Osteoblast (primary cell): ENCODE measurements at places on chromosomes 12 and 14.

DNA sequence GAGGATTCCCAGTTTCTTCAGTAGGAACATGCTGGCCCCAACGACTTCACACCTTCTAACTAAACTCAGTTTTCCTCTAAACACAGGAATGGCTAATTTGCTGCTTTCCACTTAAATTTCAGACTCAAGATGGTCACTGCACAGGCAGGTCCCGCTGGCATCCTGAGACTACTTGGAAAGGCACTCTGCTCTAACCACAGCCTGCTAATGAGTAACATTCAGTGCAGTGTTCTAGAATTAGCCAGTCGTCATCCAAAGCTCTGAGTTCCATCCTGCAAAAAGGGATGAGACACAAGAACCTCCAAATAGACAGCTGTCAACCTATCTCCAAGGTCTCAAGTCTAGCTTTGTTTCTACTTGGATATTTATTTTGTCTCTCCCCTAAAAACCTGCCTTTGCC is 6.0 kb downstream of the CCDC92 start:
- no peaks in the 10 kb centered on the region for H3K27me3 ChIP-seq
- H3K4me3 ChIP-seq: no peak overlapping the region
- peak overlapping the region; percentile 33 for H3K27ac ChIP-seq
- peaks cover 11% of the 10 kb centered on the region for H3K36me3 ChIP-seq
- peak; percentile 72 for DNase-seq

DNA sequence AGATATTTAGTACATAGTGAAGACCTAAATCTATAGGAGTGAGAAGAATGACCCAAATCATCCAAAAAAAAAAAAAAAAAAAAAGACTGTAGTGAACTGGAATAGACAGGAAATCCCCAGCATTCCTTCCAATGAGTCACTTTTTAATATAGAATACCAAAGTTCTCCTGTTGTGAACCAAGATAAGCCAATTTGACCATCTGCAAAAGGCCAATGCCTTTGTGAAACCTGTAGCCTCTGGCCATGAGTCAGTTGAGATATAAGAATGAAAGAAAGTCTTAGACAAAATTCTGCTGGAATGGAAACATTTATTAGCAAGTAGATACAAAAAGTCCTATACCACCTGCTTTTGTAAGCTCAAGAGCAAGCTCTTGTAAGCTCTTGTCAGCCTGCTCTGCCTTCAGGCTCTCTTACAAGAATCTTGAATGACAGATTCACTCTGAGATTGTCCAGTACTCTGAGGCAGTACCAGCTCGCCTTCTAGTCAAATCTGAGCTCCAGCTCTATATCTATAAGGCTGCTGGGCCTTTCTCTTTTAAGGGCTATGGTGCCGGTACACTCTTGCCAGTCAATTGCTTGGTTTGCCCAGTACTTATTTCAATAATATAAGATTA is 243.0 kb upstream of the TMTC1 start:
- peaks cover 16% of the 10 kb centered on the region for H3K4me1 ChIP-seq
- no peaks in the 10 kb centered on the region for H3K36me3 ChIP-seq

- peak overlapping the region; percentile 62 for H3K27ac ChIP-seq
- peak; percentile 34 for DNase-seq
- no peaks in the 10 kb centered on the region for H3K27me3 ChIP-seq
Observed at GRCh38 chr12:30047516-30048254, 263.9 kb upstream of the TMTC1 start.

GRCh38 chr12:56628671-56629458 is 1.3 kb downstream of the BAZ2A start:
- peak overlapping the region; percentile 85 for H3K27ac ChIP-seq
- peaks cover 31% of the 10 kb centered on the region for H3K4me1 ChIP-seq
- peaks cover 15% of the 10 kb centered on the region for H3K36me3 ChIP-seq
- H3K4me3 ChIP-seq: peak overlapping the region; percentile 93
- peak; percentile 93 for DNase-seq
- no peaks in the 10 kb centered on the region for H3K27me3 ChIP-seq

DNA sequence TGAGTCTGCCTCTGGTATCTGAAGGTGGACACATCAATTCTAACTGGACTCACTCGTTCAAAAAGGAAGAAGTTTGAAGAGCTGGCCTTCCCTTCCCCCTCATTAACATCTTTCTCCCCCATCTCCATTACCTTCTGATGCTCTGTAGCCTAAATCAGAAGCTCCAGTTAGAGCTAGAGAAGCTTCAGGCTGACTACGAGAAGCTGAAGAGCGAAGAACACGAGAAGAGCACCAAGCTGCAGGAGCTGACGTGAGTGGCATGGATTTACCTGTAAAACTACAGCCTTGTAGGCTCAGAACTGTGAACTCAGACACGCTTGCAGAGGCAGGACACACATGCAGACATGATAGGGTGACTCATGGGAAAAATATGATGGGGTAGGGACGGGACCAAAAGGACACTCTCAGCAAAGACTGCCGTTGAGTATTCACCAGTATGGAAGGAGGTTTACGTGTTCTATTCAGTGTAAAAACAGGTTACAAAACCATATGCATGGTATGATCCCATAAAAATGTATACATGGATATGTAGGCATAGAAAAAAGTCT is 14.3 kb upstream of the PIP4K2C start:
- no peak overlapping the region for H3K4me3 ChIP-seq
- H3K36me3 ChIP-seq: no peaks in the 10 kb centered on the region
- DNase-seq: no peak
- no peak overlapping the region for H3K27ac ChIP-seq
